ENCODE measurements at places on chromosomes 12 and 14.

DNA sequence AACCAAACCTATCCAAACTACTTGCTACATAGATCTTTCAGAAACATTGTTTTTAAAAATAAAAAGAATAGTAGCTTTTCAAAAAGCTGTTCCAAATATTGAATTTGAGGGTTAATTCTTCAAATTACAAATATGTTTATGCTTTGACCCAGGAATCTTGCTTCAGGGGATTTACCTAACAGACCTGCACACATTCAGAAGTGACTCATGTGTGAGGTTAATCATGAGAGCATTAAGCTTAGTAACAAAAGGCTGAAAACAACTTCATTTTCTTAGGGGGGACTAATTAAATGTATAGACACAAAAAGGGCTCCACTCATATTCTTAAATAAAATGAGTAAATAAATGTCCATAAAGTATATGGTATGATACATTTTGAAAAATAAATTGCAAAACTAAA lies 672.4 kb upstream of the FLRT2 start:
- DNase-seq: no peak

GRCh38 chr14:105493921-105494605 lies 3.0 kb downstream of the TEDC1 start:
- DNase-seq: no peak

- no peak for DNase-seq
Observed at GRCh38 chr14:82047777-82048470, 514.3 kb upstream of the SEL1L start.

DNA sequence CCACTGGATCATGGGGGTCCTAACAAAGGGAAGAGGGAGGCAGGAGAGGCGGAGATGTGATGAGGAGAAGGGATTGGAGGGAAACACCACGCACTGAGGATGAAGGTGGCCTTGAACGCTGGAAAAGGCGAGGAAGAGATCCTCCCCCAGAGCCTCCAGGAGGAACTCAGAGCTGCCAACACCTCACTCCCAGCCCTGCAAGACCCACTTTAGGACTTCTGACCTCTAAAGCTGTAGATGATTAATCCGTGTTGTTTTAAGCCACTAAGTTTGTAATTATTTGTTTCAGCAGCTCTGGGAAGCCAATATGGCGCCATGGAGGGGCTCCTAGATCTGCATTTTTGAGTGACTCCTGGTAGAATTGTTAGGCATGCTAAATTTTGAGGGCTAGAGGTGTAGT lies 74.6 kb upstream of the CEP83 start:
- DNase-seq: no peak

GRCh38 chr12:132068250-132068649 lies 75.9 kb downstream of the DDX51 start:
- DNase-seq: no peak

GRCh38 chr14:73283608-73284379 lies 46.5 kb downstream of the PAPLN start:
- DNase-seq: no peak

- DNase-seq: no peak
Observed at GRCh38 chr12:86663173-86663572, 407.0 kb upstream of the MGAT4C start.

DNA sequence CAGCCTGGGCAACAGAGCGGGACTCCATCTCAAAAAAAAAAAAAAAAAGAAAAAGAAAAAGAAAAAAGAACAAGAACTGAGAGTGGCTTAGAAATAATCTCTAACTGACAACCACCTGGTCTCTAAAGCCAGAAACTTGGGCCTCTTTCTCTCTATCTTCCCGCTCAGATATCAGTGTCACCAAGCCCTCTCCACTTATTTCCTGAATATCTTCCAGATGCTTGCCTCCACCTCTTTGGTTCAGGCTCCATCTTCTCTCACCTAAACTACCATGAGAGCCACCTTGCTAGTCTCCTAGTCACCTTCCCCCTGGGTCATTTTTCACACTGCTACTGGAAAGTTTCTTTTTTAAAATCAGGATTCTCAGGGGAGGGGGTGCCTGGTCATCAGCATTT lies 1.8 kb upstream of the TM9SF1 start:
- DNase-seq: no peak

- DNase-seq: no peak
Observed at GRCh38 chr12:9793779-9794395, 33.2 kb upstream of the CD69 start.

- no peak for DNase-seq
Observed at GRCh38 chr12:58425481-58426392, 484.4 kb downstream of the ATP23 start.

GRCh38 chr12:8226355-8226754 lies 1.1 kb downstream of the FAM90A1 start:
- no peak for DNase-seq

GRCh38 chr12:5487948-5488625 lies 56.2 kb downstream of the NTF3 start:
- DNase-seq: no peak

DNA sequence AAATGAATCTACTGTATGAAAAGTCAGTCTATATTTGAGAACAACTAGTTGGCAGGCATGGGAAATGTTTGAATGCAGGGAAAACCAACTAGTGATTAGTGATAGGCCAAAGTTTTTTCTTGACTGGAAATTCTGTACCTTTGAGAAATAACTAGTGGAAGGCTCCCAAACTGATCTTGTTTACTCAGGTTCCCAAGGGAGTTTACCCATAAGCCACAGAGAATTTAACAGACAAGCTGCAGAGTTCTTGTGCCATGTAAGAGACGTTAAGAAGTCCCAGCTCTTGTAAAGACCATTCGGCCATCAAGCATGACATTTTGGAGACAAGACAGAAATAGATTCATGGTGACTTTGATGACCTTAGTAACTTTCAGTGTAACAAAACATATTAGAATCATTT lies 1882.8 kb upstream of the SEL1L start:
- DNase-seq: no peak

DNA sequence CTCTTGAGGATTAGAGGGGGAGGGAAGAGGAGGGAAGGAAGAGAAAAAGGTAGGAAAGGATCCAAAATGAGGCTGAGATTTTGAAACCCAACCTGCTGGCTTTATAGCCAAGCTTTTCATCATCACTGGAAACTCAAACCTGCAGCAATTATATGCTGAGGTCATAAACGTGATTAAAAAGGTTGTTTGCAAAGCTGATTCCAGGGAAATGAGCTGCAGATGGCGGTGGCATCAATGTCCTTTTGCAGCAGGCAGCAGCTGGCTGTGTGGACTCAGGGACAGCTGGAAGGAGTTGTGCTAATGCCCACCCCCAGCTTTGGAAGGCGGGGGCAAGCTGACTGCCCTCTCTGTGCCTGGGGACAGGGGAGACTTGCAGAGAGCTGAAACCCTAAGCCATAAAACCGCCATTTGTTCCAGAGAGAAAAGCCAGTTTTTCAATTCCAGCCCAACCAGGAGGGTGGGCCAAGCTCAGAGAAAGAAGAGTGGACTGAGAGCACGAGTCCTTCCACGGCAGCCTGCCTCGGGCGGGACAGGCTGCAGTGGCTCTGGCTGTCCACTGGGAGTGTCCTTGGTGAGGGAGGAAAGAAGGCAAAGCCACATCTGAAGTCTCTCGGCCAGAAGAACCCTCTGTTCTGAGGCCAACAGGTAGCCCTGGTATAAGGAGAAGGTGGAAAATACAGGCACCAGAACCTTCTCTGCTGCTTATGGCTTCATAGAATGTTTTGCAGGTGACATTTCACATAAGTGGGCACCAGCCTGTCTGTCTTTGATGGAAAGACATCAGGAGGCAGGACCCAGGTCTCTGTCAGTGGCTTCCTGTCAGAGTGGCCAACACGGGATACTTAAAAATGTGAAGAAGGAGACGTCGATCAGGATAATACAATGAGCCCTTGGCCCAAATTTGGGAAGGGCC lies 90.7 kb downstream of the SINHCAF start:
- no peak for DNase-seq

GRCh38 chr14:105059035-105059924 lies 6.0 kb downstream of the GPR132 start:
- DNase-seq: no peak

DNA sequence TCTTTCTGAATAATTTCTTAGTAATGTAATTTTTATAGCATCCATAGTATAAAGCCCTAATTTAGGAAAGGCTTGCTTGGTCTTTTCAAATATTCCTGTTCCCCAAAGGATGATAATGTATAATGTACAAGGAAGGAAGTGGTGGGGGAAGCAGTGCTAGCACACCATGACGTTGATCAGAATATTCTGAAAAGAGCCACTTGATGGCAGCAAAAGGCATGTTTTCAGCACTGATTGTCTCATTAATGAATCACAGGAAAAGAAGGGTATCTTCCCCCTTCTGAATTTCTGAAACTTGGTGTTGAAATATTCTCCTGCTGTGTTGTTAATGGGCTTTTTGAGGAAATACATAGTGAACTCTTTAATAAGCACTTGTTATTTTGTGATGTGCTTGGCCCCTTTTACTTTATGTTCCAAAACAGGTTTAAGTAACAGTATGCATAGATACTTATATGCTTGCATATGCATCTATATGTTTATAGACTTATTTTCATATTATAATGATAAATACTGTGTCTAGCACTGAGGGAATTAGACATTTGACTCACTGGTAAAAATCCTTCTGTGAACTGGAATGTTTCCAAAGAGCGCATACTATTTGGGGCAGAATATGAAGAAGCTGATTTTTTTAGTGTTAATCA lies 122.0 kb downstream of the TMEM117 start:
- no peak for DNase-seq

- no peak for DNase-seq
Observed at GRCh38 chr12:18297902-18298301, 36.6 kb downstream of the PIK3C2G start.

DNA sequence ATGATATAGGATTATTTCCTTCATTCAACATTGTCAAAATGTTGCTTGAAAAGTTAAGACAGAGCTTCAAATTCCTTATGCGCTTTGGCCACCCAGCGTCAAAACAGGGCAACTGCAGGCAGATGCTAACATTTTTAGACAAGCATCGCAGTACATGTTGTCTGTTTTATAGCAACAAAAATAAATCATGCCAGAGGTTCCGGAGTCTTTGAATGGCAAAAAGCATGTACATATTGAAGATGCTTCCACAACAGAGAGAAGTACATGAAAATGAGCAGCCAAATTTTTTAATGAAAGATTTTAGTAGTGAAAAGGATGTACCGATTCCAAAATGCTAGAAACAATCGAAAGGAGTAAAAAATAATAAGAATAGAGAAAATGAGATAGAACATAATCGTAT lies 49.8 kb upstream of the USP15 start:
- no peak for DNase-seq

- no peak for DNase-seq
Observed at GRCh38 chr14:64948612-64949210, 6.2 kb upstream of the GPX2 start.

- DNase-seq: no peak
Observed at GRCh38 chr14:76773956-76774820, 12.9 kb downstream of the VASH1 start.

- DNase-seq: no peak
Observed at GRCh38 chr14:98962118-98962517, 309.9 kb downstream of the BCL11B start.

DNA sequence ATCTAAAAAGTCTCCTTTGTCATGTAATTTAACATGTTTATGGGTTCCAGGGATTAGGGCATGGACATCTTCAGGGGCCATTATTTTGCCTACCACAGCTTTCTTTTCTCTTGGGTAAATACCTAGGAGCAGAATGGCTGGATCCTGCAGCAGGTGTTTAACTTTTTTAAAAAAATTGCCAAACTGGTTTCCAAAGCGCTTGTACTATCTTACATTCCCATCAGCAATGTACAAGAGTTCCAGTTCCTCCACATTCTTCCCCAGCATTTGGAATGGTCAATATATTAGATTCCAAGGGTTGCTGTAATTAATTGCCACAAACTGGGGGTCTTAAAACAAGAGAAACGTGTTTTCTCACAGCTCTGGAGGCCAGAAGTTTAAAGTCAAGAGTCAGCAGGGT lies 27.7 kb upstream of the MYL2 start:
- DNase-seq: no peak

GRCh38 chr12:104458694-104459367 lies 2.1 kb downstream of the CHST11 start:
- peak; percentile 23 for DNase-seq

DNA sequence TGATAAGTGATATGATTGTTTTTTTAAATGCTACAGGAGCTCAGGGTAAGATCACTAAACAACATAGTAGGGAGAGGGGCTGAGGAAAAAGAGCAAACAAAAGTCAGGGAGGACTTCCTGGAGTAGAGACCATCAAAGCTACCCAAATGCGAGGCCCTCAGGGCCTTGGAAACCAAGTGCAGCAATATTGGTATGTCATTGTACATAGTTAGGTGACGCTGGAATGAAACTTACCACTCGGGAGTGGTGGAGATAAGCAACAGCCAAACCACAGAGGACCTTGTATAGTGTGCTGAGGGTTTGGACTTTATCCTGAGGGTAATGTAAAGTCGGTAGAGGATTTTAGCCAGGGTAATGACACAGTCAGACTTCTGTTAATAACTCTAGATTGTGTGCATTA lies 13.8 kb downstream of the KITLG start:
- no peak for DNase-seq

DNA sequence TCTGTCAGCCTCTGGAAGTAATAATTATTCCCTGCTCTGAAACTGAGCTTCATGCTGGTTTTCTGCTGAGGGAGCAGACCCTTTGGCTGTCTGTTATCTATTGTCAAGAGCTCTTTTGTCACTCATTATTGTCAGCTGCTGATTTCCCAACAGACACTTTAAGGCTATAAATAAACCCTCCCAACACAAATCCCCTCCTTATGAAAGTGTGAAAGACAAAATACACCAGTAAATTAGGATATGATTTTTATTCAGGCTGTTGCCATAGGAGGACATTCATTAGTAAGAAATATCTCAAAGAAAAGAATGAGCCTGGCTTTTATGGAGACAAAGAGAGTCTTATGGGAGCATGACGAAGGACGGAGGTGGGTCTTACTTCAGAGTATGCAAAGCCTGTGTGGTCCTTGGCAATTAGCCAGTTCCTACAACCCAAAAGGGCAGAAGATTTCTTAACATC lies 180.8 kb downstream of the CRADD start:
- DNase-seq: no peak

DNA sequence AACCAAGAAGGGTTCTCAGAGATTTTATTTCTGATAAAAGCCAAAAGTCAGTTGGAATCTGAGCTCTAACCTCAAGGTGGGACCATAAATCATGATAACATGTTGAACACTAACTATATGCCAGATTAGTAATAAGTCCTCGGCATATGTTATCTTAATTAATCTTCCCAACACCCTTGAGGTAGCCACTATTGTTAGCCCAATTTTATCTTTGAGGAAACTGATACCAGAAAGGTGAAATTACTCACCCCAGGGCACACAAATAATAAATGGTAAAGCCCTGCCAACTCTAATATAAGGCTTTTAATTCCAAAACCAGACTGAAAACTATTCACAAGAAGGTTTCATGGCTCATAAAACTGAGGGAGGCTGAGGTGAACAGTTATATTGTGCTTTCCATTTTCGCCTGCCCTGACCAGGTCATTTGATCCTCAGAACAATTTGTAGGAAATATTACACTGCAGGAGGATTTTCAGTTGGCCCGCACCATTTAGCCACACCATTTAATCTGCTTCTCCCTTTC lies 16.1 kb upstream of the NUAK1 start:
- DNase-seq: peak; percentile 74
